ENCODE measurements at places on chromosomes 13 and 19.

- DNase-seq, result no peak
Observed at GRCh38 chr13:37561031-37561430, 37.5 kb downstream of the POSTN start.

GRCh38 chr13:44088991-44089413 lies 209.3 kb downstream of the LACC1 start:
- no peak for DNase-seq

DNA sequence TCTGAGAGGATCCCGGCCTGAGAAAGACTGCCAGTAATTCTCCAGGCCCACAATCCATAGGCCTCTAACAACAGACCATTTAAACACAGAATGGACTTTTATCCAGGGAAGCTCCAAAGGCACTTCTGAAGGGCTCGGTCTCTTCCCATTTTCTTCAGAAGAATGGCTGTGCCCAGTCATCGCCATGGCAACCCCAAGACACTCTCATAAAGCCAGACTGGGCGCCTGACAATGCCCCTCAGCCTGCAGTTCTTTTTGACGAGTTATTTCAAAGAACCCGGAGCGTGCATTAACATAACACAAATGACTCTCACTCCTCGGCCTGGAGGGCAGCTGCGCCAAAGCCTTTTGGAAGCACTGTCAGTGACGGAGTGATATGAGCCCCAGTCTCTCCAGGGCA lies 61.0 kb downstream of the RASA3 start:
- no peak for DNase-seq

- no peak for DNase-seq
Observed at GRCh38 chr19:7705387-7706187, 3.7 kb upstream of the FCER2 start.

DNA sequence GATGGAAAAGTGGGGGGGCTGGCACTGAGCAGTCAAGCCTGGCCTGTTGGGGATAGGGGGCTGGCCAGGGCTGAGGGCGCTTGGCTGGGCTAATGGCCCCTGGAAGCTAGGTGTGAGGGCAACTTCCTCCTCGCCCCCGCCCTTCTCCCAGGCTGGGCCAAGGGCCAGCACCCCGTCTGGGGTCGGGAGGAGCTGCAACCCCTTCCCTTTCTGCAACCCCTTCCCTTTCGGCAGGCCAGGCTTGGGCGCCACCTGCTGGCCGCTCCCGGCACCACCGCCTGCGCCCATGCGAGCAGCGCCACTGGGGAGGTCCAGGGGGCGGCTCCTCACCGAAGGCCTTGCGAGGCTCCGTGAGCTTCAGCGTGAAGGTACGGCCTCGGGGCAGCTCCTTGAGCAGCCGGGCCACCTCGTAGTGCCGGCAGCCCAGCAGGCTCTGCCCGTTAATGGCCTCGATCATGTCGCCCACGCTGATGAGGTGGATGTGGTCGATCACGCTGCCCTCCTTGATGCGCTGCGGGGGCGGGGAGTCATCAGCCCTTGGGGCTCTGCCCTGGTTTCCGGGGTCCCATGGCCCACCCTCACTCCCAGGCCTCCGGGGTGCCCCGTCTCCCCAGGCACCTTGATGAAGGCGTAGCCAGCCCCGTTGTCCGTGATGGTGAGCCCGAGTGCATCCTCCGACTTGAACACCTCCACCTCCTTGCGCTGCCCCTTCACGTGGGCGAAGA lies 5.0 kb upstream of the PTGER1 start:
- DNase-seq, result peak; percentile 53

- DNase-seq, result peak; percentile 95
Observed at GRCh38 chr19:12791345-12792050, at the start of gene JUNB. JUNB (plus strand) TSS chr19:12791486; CDS start chr19:12791772, 286 bp downstream.

GRCh38 chr19:14459703-14460102 lies 15.5 kb downstream of the PTGER1 start:
- no peak for DNase-seq

Measured in hematopoietic multipotent progenitor cell treated with erythropoietin and hydrocortisone succinate and interleukin-3 and kit ligand, for 15 days (in vitro differentiated cells).